Effector memory CD4-positive, alpha-beta T cell (primary cell): ENCODE measurements at places on chromosomes 3 and 15.

- no peak for DNase-seq
These were observed 20.0 kb upstream of the OR5H1 start for GRCh38 chr3:98110550-98110908.

GRCh38 chr3:94036909-94037507 is 8.6 kb upstream of the STX19 start:
- DNase-seq = no peak

DNA sequence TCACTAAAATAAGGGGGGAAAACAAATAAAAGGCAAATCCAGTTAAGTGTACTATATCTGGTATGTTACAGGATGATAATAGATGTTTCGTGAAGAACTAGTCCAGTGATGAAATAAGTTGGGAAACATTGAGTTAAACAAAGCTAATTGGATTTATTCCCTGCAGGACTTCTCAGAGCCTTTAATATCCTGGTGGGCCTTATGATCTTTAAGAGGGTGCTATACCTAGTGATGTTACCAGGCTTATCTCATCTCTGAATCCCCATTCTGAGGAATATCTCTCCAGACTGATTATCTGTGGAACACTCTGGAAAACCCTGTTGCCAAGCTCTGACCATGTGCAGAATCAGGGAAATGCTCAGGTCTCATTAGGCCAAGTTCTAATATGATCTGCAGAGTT is 54.8 kb upstream of the POMGNT2 start:
- no peak for DNase-seq

DNA sequence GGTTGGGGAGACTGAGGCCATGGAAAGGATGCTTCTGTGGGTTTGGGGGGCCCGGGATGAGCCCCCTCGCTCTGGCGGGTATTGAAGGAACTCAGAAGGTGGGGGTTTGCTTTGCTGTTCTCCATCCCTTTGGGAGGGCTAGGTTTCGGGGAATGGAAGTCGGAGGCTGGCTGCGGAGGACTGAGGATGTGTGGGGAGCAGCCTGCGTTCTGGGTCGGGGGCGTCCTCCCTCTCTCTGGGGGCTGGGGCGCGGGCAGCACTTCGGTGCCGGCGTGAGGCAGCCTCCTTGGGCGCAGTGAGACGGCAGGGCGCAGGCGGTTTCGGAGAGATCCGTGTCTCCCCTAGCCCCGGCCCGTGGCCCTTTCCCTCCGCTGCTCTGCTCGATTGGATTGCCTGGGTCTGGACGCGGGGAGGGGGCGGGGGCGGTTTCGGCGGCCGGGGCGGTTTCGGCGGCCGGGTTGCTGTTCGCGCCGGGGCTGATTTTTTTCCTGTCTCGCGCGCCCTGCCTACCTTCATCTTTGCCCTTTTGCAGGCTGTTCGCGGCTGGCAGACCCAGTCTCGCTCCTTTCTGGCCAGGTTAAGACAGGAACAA is 1.4 kb downstream of the PTPRG start:
- DNase-seq = no peak

GRCh38 chr3:9779721-9780457 is 10.1 kb upstream of the CAMK1 start:
- no peak for DNase-seq

- DNase-seq = no peak
These were observed 42.7 kb upstream of the PYGO1 start for GRCh38 chr15:55630858-55631257.

GRCh38 chr15:55669270-55669669 is 73.7 kb downstream of the PRTG start:
- DNase-seq = no peak

- DNase-seq = no peak
These were observed 189.8 kb downstream of the KLF13 start for GRCh38 chr15:31516440-31516839.

DNA sequence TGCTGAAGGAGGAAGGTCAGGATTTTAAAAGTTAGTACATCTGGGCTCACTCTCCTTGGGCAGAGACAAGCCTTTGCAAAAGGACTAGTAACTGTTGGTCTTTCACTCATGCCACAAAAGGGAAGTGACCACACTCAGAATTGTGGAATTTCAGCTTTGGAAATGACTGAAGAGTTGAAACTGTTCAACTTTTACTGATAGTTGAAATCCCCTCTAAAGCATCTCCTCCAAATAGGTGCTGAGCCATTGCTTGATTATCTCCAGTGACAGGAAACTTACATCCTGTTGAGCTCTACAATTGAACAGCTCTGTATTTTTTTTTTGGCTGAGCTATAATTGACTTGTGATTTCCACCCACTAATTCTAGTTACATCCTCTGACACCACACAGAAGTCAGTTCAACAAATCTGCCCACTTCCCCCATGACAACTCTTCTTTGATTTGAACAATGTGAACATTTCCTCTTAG is 254.8 kb upstream of the TPRG1 start:
- no peak for DNase-seq

DNA sequence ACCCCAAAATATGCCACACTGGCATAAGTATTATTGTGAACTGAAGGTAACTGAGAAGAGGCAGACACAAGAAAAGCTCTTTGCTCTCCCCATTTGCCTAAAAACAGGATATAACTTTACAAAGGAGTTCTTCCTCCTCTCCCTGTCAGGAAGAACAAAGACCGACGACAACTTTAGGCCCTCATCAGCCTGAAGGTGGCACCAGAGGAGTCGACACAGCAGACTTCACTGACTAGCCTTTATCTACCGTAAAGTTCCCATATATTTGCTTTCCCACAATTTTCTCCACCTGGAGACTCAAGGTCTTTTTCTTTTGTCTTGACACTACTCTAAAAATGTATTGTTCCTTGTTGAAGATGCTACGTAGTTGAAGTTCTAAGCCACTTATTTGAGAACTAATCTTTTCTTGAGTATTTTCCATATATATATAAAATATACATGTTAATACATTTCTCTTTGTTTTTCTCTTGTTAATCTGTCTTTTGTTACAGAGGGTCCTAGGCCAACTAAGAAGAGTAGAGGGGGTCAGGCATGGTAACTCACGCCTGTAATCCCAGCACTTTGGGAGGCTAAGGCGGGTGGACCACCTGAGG is 16.2 kb upstream of the XIRP1 start:
- DNase-seq = peak; percentile 20

- no peak for DNase-seq
These were observed 159.2 kb downstream of the TPRG1 start for GRCh38 chr3:189331002-189331418.

- no peak for DNase-seq
These were observed 122.2 kb downstream of the SYNPR start for GRCh38 chr3:63400246-63400860.

DNA sequence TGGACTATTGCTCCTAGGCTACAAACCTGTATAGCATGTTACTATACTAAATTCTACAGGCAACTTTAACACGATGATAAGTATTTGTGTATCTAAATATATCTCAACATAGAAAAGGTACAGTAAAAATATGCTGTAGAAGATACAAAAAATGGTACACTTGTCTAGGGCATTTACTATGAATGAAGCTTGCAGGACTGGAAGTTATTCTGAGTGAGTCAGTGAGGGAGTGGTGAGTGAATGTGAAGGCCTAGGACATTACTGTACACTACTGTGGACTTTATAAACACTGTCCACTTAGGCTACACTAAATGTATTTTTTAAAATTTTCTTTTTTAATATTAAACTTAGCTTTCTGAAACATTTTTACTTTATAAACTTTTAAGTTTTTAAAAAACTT is 140.5 kb upstream of the SGO1 start:
- no peak for DNase-seq

DNA sequence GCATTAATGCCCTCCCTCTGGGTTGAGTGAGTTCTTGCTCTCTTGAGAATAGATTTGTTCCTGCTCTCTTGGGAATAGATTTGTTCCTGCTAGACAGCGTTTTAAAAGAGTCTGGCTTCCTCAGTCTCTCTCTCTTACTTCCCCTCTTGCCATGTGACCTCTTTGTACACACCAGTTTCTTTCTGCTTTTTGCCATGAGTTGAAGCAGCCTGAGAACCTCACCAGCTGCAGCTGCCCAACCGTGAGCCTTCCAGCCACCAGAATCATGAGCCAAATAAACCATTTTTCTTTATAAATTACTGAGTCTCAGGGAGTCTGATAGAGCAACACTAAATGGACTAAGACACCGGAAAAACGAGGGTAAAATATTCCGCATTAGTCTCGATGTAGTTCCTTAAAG is 253.6 kb downstream of the CNTN6 start:
- DNase-seq = no peak

- DNase-seq = no peak
These were observed 60.5 kb downstream of the CERS3 start for GRCh38 chr15:100468285-100468684.

- no peak for DNase-seq
These were observed 45.5 kb downstream of the TMEM39A start for GRCh38 chr3:119417771-119418512.

- no peak for DNase-seq
These were observed 101.7 kb upstream of the MANF start for GRCh38 chr3:51283421-51283820.

DNA sequence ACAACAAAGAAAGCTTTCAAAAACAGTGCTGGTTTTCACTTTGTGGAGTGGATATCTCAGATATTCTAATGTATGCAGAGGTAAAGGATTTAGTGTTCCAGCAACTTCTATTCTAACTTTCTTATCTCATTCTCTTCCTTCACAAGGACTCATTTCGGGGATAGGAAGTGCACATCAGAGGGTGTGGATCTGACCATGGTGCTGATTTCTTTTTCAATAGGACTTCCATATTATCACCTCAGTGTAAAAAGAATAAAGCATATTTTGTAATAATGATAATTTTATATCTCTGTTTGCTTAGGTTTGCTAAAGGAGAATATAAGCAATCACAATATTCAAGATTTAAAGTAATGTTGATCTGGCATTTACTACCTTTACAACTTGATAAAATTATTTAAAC is 12.5 kb upstream of the CADM2 start:
- no peak for DNase-seq

- DNase-seq = no peak
These were observed 26.4 kb downstream of the CD47 start for GRCh38 chr3:108064293-108064887.

- no peak for DNase-seq
These were observed 17.8 kb downstream of the TLE3 start for GRCh38 chr15:70079888-70080287.

- no peak for DNase-seq
These were observed 22.1 kb upstream of the CDIN1 start for GRCh38 chr15:36557364-36557763.

DNA sequence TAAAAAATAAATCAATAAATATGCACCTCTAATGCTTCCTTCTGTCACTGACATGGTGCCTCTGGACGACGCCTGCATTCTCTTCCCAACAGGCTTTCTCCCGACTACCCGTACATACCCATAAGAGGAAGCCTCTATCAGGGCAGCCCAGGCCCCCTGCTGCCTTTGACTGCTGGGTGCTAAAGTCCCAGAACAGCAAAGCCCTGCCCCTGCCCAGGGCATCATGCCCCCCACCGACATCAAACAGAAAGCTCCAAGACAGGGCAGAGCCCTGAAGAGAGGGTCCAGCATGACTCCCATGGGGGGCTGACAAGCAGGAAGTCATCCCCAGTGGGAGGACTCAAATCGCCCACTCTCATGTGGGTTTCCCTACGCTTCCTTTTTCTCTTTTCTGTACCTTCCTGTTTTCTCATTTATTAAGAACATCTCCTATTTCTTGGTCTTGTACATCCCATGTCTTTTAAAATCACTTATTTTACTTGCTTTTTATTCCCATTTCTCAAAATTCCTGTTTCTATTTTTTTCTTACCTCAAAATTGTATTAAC is 23.4 kb downstream of the XPC start:
- DNase-seq = no peak

DNA sequence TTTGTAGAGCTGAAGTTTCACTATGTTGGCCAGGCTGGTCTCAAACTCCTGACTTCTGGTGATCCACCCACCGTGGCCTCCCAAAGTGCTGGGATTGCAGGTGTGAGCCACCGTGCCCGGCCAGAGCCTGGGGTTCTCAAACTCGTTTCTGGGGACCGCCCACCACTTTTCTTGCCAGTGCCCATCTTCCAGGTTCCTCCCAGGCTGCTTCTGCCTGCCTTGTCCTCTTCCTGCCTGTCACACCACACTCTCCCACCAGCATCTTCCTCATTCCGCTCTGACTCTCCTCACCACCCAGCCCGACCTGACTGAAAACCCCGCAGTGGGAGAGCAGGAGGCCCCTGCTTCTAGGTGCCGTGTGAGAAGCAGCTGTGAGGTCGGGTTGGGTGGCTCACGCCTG is 3.1 kb upstream of the DYNLT2B start:
- DNase-seq = no peak

- DNase-seq = no peak
These were observed 6.0 kb upstream of the ONECUT1 start for GRCh38 chr15:52796228-52796521.

DNA sequence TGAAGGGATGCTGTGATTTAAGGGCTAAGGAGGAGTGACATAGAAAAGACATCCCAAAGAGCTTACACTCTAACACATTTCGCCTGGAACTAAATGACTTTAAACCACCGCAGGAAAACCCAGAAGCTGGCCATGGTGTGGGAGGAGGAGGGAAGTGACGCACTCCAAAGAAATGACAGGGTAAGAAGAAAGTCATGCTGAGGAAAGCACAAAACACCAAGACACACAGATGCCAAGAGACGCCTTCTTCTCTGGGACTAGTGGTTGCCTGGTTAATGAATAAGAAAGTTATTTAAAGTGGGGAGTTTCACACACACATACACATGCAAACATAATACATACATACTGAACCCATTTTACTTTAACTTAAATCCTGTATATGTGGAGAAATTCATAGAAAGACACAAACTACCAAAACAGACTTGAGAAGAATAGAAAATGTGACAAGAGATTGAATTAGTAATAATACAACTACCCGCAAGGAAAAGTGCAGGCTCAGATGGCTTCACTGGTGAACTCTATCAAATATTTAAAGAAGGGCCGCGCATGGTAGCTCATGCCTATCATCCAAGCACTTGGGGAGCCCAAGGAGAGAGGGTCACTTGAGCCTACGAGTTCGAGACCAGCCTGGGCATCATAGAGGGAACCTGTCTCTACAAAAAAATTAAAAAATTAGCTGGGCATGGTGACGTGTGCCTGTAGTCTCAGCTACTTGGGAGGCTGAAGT is 125.5 kb downstream of the NSMCE3 start:
- no peak for DNase-seq

DNA sequence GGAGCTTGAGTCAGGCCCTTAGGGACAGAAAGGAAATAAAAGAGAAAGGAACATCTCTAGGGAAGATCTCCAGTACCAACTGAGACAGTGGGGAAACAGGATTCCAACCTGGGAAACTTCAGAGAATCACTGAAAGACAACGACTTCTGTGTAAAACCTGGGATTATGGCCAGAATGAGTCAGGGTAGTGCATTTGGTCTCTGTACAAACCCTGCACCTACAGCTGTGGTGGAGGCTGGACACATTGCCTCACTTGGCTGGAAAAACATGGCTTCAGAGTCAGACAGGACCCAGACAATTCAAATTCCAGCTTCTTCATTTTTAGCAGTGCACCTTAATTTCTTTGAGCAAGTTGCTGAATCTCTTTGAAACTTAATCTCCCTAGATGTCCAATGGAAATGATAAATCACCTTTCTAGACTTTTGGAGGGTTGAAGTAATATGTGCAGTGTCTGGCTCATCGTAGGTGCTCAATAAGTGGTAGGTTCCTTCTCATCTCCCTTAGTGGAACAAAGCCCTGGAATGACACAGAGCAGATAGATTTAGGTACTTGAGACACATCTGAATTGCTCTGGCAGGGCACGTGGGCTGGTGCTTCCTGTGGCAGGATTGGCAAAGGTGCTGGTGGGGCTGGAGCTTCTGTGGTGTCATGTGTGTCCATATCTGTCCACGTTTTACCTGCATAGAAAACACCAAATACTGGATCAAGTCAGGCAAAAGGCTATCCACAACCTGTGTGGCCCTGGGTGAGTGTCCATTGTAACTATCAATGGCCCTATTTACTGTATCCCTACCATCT is 6.1 kb upstream of the CLSTN2 start:
- no peak for DNase-seq
